ENCODE measurements at places on chromosomes 7 and 10. TPM values are rescaled to one million over a fixed set of nuclear protein-coding genes. Genes with fewer than 3 reads are reported as not detected.
A peak's percentile ranks its signal among the peaks of the same experiment; 100 is the strongest.

- no peak for DNase-seq
These were observed 52.7 kb downstream of the EEPD1 start for GRCh38 chr7:36205803-36206202.

Gene SAP25
- total RNA-seq = not detected

Gene WDFY4
- not detected for total RNA-seq

Gene TMEM213
- not detected for total RNA-seq

Gene IRF5
- 0.75 TPM for total RNA-seq

GRCh38 chr10:6108631-6109443, 20.0 kb downstream of the RBM17 start:
- peak; percentile 47 for DNase-seq

- no peak for DNase-seq
These were observed 79.8 kb upstream of the IFRD1 start for GRCh38 chr7:112370436-112370835.

Gene TRRAP
- 18.8 TPM for total RNA-seq

- DNase-seq = peak; percentile 100
These were observed 17.1 kb upstream of the CPA1 start for GRCh38 chr7:130363026-130363847.

DNA sequence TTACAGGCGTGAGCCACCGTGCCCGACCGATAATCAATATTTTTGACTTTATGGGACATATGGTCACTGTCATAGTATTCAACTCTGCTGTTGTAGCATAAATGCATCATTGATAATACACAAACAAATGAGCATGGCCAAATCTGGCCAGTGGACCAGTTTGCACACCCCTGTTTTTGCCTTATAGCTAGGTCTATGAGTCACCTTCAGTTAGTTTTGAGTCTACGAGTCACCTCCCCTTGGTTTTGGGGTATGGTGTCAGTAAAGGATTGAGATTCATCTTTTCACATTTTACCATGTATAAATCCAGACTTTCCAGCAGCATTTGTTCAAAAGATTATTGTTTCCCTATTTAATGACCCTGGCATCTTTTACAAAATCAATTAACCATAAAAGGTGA, 362.5 kb upstream of the NRP1 start:
- DNase-seq = peak; percentile 38

DNA sequence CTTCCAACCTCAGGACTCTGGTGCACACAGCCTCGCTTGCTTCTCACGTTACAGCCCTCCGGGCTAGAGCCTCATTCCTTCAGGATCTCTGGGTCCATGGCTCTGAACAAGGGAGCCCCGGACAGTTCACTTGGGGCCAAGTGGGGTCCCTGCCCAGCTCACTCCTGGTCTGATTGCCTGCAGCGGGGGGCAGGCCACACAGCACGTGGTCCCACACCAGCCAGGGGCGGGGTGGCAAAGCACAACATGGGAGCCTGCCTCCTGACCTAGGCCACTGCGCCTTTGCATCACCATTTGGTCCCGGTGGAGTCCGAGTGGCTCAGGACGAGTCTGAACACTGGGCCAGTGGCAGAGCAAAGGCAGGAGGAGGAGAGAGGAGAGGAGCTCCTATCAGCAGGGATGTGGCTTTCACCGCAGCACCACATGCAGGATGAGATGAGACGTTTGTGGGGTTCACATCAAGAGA, 13.4 kb upstream of the CRYGN start:
- no peak for DNase-seq

DNA sequence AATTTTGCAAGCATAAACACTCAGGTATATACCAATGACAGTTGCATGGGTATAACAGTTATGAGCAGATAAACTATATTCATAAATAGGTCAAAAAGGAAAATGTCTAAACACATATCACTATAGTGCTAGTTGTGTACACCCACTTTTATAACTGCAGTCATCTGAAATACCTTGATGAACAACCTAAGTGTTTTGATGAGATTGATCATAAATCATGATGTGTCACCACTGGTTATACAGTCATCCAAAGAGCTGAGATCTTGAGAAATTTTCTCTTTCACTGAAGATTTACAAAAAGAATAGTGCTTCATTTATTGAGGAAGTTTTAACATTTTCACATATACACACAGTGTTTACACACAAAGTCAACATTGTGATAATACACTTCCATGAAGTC, 78.6 kb upstream of the SLC25A13 start:
- DNase-seq = peak; percentile 22

Gene ZNF365
- 6.2 TPM for total RNA-seq

GRCh38 chr10:7533657-7534479, 123.0 kb upstream of the SFMBT2 start:
- DNase-seq = no peak

GRCh38 chr7:33627741-33628140, 277.6 kb upstream of the BMPER start:
- DNase-seq = no peak

DNA sequence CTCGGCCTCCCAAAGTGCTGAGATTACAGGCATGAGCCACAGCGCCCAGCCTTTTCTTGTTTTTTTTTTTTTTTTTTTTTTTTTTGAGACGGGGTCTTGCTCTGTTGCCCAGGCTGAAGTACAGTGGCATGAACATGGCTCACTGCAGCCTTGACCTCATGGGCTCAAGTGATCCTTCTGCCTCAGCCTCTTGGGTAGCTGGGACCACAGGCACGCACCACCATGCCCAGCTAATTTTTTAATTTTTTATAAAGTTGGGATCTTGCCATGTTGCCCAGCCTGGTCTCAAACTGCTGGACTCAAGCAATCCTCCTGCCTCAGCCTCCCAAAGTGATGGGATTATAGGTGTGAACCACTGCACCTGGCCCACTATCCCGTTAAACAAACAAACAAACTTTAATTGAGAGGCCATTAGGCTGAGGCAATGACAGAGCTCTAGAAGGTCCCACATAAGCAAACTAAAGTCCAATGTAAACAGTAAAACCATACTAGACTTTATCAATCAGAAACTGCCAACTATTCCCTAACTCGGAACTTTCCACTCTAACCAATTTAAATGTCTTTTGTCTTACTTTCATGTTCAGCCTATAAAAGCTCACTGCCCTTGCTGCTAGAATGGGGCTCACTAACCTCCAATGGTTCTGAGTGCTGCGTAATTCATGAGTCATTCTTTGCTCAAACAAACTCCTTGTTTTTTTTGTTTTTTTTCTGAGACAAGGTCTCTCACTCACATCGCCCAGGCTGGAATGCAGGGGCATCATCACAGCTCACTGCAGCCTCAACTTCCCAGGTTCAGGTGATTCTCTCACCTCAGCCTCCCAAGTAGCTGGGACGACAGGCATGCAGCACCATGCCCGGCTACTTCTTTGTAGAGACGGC, 1.9 kb downstream of the DHX32 start:
- peak; percentile 86 for DNase-seq

Gene MBL2
- not detected for total RNA-seq

Measured in LHCN-M2 (cell line).